ENCODE measurements at places on chromosomes 1 and 21.

DNA sequence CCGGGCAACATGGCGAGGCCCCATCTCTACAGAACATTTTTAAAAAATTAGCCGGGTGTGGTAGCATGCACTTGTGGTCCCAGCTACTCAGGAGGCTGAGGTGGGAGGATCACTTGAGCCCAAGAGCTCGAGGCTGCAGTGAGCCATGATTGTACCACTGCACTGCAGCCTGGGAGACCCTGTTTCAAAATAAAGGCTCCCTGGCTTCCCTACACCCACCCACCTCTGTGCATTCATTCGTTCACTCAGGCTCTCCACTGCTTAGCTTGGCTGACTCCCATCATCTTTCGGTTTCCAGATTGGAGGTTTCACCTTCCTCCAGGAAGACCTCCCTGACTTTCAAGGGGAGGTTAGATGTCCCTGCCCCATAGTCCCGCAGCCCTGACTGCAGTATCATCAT lies 14.2 kb downstream of the KIAA2013 start:
- no peak for ATAC-seq

- ATAC-seq = no peak
These were observed 47.0 kb downstream of the CYP2J2 start for GRCh38 chr1:59879574-59879973.

- ATAC-seq = peak; percentile 70
These were observed at the start of gene SPATC1L for GRCh38 chr21:46183910-46184624. SPATC1L (minus strand) TSS chr21:46184459; CDS start chr21:46182816, 1,643 bp downstream.

GRCh38 chr1:238340989-238341388 lies 450.3 kb upstream of the ZP4 start:
- no peak for ATAC-seq

- ATAC-seq = no peak
These were observed 268.2 kb upstream of the NR5A2 start for GRCh38 chr1:199759268-199759730.

- no peak for ATAC-seq
These were observed 88.8 kb downstream of the TGFBR3 start for GRCh38 chr1:91797164-91797563.

GRCh38 chr1:39657402-39657801 lies 14.5 kb downstream of the NT5C1A start:
- ATAC-seq = no peak

DNA sequence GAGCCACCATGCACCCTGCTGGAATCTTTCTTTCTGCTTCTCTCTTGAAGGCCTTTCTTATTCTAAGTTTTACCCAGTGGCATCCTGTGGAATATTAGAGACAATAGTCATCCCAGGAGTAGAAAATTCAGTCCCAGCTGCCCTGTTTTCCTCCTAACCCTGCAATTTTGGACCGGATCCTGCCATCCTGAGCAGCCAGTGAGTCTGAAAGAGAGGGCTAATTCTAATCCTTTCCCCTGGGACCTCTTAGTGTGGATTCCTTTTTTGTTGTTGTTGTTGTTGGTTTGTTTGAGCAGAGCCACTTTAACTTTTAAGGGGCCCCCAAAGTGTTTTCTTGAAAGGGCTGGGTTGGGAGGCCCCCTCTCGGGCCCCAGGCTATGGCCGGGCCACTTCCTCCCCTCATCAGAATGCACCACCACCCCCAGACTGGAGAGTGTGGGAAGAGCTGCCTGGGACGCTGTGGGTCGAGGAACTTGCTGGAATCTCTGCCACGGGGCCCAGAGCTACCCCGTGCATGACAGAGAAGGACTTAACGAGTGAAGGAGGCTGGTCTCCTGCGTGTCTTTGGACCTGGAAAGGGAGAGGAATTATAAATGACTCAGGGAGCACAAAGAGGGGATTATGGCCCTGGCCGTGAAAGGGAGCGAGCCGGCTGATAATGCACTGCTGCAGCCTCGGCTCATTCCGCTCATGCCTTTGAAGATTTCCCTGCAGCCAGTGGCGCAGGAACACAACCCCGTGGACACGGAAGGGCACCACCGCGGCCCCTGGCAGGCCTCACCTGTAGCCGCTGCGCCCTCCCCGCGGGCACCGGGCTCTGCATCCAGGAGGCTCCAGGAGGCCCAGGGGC lies 81.0 kb upstream of the AKT3 start:
- ATAC-seq = no peak

- ATAC-seq = no peak
These were observed 92.0 kb downstream of the CNIH3 start for GRCh38 chr1:224707843-224708725.

DNA sequence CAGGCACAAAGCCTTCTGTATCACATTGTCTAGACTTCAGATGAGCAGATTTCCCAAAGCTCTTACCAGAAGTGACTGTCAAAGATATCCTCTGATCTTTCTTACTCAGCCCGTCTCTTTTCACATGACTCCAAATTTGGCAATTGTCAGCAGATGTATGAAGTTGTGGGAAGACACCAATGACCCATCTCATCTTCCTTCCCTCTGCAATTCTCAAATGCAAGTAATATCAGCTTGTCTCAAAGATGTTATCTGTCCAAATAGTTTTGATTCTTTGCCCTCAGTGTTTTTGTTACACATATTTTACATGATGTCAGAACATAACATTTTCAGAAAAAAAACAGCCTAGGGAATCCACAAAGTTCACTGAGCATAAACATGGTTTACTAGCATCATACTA lies 45.1 kb upstream of the RGS2 start:
- ATAC-seq = no peak

DNA sequence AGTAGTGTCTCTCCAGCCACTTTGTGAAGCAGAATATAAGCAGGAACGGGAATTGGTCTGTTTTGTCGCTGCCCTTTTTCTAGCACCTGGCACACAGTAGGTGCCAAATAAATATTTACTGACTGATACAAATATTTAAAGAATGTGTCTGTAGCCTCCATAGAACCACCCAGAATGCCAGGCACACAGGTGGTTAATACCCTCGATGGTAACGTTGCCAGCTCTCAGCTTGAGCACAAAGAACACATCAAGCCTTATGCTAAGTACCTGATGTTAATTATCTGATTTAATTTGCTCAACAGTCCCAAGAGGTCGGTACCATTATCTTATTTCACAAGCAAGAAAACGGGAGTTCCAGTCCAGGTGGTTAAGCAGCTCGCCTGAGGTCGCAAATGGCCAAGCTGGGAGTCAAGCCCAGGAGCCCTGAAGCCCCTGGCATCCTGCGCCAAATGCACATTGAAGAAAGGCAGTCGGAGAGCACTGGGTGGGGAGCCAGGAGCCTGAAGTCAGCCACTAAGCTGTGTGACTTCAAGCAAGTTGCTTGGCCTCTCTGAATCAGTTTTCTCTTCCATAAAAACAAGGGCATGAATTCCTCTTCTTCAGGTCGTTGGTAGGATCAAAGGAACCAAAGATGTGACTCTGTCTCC lies 26.4 kb downstream of the HSPG2 start:
- no peak for ATAC-seq

DNA sequence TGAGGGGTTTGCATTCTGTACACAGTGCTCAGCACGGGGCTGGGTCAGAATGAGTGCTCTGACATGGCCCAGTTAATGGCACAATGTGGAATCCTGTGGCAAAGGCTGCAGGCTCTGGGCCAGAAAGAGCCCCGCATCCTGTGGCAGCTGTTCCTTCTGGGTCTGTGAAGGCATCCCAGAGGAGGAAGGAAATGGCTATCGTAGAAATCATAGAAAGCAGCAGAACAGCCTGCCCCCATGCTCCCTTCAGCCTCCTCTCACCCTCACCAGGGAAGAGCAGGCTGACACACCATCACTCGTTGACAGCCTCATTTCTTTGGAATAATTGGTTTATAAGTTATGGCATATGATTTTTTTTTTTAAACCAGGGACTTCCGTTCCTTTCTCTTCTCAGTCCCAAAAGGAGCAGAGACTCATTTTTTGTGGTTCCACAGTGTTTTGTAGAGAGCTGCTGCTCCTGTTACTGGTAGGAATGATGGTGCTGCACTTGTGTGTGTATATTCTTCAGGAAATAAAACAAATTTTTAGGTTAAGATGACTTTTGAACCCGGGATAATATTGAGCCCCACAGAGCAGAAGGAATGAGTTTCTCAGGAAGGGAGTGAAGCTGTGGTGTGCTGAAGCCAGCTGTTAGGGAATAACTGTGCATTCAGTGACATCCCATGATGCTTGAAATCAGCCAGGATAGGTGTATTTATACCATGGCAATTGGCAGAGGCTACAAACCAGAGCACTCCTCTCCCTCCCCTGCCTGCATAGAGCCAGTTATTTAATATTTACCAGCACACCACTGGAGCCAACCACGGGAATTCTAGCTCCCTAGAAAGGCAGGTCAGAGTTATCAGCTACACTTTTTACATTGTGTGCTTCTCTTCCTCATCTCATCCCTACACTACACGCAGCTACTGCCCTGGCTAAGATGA lies 32.0 kb downstream of the PLXNA2 start:
- ATAC-seq = no peak

DNA sequence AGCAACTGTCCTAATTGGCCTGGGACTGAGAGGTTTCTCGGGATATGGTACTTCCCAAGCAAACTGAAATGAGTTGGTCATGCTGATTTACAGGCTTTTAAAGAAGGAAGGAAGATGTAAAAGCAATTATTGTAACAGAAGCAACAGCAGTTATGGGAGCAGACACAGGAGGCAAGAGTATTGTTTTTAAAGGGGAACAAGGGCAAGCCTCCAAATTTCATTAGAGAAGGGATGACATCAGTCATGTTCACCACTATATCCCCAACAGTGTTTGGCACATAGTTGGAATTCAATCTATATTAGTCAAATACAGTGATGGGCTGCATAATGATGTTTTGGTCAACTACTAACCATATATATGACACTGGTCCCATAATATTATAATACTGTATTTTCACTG lies 46.0 kb upstream of the JUN start:
- ATAC-seq = no peak

GRCh38 chr1:205449254-205449749 lies 6.5 kb downstream of the BLACAT1 start:
- ATAC-seq = no peak
